Activated CD4-positive, alpha-beta T cell treated with anti-CD3 and anti-CD28 coated beads, Interleukin-2, amount 10 ng/mL, durations not matched to agents 24 days and 14 days (primary cell): ENCODE measurements at places on chromosomes 7 and 10. TPM values are rescaled to one million over a fixed set of nuclear protein-coding genes. Genes with fewer than 3 reads are reported as not detected.

GRCh38 chr10:70715853-70716795 lies 43.8 kb downstream of the ADAMTS14 start:
- H3K27me3 ChIP-seq = no peaks in the 10 kb centered on the region
- peaks cover 4% of the 10 kb centered on the region for H3K4me1 ChIP-seq

- H3K27ac ChIP-seq = no peak overlapping the region
- H3K27me3 ChIP-seq = no peaks in the 10 kb centered on the region
- H3K36me3 ChIP-seq = peaks cover 60% of the 10 kb centered on the region
- no peaks in the 10 kb centered on the region for H3K4me1 ChIP-seq
- no peak overlapping the region for H3K4me3 ChIP-seq
- DNase-seq = no peak
These were observed 146.1 kb downstream of the GRK5 start for GRCh38 chr10:119353421-119353820.

DNA sequence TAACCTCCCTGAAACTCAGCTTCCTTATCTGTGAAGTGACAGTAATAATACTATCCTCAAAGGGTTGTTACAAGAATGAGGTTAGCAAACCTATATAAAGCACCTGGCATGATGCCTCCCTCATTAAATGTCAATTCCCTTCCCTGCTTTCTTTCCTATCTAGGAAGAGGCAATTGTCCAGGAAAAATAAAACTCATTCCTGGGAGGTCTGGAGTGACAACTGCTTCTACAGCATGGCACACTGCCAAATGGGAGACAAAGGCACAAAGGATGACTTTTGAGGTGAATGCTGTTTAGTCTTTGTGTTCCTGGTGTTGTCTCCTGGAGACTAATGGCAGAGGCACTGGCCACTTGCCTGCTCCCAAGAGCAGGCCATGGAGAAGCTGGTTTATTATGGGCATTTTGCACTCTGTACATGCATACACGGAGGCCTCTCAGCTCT lies 32.2 kb upstream of the PDE1C start:
- H3K36me3 ChIP-seq = no peaks in the 10 kb centered on the region
- no peak overlapping the region for H3K4me3 ChIP-seq
- no peaks in the 10 kb centered on the region for H3K4me1 ChIP-seq
- DNase-seq = no peak
- H3K27me3 ChIP-seq = no peaks in the 10 kb centered on the region
- H3K27ac ChIP-seq = no peak overlapping the region

DNA sequence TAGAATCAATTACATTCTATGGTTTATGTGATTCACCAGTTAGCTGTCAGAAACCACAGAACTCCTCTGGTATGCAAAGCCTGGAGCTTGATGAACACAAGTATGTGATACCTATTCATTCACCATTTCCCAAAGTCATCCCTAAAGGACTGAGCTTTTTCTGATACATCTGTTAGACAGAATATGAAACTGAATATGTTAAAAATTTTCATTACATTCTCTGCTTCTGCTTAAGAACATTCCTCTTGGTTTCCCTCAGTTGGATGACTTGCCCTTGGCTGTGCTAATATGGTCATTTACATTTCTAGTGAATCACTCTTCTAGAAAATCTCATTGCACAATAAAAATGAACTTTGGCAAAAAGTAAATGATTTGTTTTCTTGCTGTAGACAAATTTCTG lies 10.8 kb upstream of the PON1 start:
- peaks cover 7% of the 10 kb centered on the region for H3K27me3 ChIP-seq
- no peaks in the 10 kb centered on the region for H3K36me3 ChIP-seq
- H3K4me1 ChIP-seq = peaks cover 9% of the 10 kb centered on the region

GPR85 gene
- total RNA-seq = not detected in 2 replicates
